ENCODE measurements at places on chromosomes 6 and 20.
A peak's percentile ranks its signal among the peaks of the same experiment; 100 is the strongest.

- no peak for DNase-seq
Observed at GRCh38 chr6:90268178-90268577, 28.5 kb downstream of the BACH2 start.

DNA sequence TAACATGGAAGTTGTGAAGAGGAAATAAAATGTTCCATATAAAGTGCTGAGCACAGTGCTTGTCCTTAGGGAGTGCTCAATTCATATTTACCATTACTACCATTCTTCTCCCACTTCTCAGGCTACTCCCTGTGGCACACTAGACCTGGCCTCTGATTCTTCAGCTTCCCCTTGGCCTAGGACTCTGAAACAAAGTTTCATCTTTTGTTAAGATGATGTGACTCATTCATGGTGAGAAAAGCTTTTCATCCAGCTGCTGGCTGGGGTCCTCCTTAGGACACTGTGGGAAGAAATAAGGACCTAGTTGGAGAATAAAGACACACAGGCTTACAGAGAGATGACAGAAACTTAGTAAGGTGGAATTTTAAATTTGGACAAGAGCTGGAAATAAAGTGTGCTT lies 314.8 kb downstream of the CDC5L start:
- no peak for DNase-seq

DNA sequence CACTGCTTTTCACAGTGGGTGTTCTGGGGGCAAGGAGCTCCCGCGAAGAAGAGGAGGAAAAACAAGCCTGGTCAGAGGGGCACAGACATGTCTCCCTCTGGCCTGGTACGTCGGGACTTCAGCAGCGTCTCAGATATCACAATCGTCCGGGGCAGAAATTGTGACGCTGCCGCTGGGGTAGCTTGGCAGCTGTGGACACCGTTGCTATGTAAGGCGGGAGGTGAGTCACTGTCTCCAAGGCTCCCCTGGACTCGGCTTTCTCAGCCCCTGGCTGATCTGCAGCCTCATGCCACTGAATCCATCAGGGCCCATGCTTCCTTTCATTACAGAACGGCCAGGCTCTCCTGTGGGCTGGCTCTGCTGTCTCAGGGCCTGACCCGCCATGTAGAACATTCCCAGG lies 98.7 kb downstream of the SULF2 start:
- DNase-seq, result no peak

DNA sequence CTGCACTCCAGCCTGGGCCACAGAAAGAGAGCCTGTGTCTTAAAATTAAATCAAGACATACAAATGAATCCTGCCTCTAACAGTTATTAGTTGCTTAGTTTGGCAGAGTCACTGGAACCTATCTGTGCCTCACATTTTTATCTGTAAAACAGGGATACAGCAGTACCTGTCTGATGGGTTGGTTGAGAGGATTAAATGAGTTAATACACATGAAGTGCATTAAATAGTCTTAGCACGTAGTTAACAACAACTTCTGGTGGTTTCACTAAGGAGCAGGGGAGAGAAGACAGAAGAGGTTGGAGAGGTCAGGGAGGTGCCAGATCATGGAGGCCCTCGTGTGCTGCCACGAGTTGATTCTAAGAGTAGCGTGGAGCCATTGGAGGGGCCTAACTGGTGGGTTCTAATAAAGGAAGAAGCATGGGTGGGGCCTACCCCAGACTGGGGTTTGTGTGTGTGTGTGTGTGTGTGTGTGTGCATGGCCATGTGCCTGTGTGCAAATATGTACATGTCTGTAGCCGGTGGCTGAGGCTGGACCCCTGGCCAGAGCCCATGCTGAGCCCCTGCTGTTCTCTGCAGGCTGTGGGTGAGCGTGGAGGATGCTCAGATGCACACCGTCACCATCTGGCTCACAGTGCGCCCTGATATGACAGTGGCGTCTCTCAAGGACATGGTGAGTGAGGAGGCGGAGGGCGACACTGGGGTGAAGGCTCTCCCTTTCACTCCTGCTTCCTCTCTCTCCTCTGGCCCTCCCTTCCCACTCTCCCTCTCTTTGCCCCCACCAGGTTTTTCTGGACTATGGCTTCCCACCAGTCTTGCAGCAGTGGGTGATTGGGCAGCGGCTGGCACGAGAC lies 9.1 kb downstream of the RBCK1 start:
- DNase-seq, result no peak

DNA sequence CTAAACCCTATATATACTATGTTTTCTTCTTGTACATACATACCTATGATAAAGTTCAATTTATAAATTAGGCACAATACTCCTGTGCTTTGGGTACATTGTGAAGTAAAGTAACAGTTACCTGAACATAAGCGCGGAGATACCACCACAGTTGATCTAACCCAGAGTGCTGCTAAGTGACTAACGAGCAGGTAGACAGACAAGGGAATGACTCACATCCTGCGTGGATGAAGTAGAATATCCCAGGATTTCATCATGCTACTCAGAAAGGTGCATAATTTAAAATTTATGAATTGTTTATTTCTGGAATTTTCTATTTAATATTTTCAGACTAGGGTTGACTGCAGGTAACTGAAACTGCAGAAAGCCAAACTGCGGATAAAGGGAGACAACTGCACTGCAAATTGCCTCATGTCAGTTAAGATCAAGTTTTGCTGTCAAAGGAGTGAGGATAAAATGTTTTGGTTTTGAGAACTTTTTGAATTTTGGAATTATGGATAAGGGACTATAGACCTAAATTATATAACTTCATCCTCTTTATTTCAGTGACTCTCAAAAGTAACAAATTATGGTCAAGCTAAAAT lies 14.4 kb downstream of the MKKS start:
- DNase-seq, result no peak

DNA sequence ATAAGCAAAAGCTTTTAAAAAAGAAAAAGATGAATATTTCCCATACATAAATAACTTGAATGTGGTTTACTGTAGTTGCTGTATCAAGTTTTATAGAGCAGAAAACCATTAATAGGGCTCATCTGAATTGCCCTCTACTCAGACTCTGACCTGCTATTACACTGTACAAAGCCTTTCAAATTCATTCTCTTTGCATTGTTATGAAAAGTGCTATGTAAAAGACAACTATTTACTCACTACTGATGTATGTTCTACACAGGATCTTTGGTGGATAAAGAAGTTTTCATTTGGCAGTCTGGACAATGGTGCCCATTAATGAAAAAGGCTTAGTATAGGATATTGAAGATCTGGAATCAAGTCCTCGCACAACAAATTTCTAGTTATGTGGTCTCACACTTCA lies 199.1 kb upstream of the RUNX2 start:
- no peak for DNase-seq

- DNase-seq, result no peak
Observed at GRCh38 chr6:41638002-41638934, at the start of gene MDFI. MDFI (plus strand) TSS chr6:41638468; CDS start chr6:41638750, 282 bp downstream.

DNA sequence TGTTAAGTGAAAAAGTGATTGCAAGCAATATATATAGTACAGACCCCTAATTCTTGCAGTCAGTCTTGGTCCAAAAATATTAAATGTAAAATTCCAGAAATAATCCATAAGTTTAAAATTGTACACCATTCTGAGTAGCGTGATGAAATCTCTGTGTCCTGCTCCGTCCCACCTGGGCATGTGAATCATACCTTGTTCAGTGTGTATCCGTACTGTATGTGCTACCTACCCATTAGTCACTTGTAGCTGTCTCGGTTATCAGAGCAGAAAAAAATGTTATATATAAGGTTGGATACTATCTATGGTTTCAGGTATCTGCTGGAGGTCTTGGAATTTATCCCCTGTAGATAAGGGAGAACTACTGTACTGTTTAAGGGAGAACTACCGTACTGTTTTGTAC lies 16.3 kb downstream of the IRAK1BP1 start:
- DNase-seq, result no peak

DNA sequence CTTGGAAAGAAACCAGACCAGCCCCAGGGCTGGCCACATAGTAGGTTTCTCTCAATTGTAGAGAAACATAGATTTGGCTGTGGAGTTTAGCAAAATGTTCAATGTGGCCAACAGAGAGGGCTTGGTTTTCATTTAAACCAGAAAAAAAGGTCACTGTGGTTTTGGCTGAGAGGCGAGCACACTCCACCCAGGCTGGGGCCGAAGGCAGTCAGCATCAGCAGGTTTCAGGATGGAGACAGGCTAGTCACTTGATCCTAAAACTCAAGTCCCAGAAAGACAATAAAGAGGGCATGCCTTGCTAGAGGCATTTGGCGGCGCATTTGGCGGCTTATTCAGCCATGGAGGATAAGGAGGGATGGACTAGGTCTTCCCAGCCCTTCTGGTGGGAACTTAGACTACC lies 73.1 kb downstream of the PRND start:
- no peak for DNase-seq

- DNase-seq, result no peak
Observed at GRCh38 chr6:51704932-51705540, 382.4 kb downstream of the PKHD1 start.

- DNase-seq, result peak; percentile 60
Observed at GRCh38 chr20:1933465-1933870, 38.3 kb downstream of the SIRPA start.

DNA sequence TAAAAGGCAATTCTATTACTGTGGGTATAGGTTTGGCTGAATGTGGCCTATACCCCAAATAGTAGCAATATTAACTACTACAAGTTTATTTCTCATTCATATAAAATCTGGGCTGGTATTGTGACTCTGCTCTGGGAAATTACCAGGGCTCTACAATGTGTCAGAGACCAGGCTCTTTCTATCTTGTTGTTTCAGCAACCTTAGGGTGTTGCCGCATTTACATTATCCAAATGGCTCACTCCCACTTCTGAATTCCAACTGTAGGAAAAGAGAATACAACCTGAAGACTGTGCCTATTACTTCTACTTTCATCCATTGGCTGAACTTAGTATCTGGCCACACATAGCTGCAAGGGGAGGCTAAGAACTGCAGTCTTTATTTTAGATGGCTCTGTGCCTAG lies 106.7 kb upstream of the CENPW start:
- DNase-seq, result no peak

DNA sequence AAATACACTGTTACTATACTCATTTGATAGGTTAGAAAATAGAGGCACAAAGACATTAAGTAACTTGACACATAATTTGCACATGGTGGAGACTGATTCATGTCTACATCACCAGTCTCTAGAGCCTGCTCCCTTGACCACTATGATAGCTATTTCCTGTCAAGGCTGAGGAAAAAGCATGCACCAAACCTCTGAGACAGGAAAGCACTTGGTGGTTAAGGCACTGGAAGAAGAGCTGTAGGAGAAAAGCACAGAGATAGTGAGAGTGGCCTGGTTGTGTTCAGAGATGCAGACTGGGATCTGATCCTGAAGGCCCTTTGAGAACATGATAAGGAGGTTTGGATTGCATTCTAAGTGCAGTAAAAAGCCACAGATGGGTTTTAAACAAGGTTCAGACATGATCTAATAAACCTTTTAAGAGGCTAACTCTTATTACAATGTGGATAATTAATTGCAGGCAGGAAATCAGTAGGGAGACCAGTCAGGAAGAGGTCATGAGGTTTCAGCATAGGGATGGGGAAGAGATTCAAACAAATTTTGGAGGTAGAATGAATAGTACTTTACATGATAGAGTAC lies 168.9 kb downstream of the PHF3 start:
- no peak for DNase-seq

- no peak for DNase-seq
Observed at GRCh38 chr6:46510651-46511050, 19.4 kb upstream of the RCAN2 start.

DNA sequence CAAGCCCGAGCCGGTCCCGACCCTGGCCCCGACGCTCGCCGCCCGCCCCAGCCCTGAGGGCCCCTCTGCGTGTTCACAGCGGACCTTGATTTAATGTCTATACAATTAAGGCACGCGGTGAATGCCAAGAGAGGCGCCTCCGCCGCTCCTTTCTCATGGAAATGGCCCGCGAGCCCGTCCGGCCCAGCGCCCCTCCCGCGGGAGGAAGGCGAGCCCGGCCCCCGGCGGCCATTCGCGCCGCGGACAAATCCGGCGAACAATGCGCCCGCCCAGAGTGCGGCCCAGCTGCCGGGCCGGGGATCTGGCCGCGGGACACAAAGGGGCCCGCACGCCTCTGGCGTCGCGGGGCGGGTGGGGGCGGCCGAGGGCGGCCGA lies 37.5 kb downstream of the YTHDF1 start:
- no peak for DNase-seq

DNA sequence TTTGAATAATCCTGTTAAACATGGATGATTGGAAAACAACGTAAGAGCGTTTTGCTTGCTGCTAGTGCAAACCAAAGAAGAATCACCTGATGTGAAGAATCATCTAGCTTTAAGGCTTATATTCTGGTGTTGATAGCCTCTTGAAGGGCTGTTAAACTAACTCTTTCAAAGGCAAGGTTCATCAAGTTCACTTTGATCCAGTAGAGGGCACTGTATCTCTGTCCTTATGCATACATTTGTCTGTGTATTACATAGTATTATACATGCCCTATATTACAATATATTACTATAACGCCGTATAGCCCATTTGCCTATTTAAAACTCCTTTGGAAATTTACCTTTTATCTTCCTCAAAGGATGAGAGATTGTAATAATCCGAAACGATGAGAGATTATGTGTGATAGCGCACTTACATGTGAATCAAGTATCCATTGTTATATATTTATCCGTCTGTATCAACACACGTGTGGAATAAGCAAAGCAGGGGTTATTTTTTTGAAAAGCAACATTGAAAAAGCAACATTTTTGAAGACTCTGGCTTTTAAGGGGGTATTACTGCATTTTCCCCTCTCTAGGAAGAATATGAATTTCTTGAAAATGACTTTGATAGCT lies 50.8 kb upstream of the NRN1 start:
- no peak for DNase-seq

GRCh38 chr20:19552221-19553180 lies 205.6 kb upstream of the RIN2 start:
- no peak for DNase-seq

DNA sequence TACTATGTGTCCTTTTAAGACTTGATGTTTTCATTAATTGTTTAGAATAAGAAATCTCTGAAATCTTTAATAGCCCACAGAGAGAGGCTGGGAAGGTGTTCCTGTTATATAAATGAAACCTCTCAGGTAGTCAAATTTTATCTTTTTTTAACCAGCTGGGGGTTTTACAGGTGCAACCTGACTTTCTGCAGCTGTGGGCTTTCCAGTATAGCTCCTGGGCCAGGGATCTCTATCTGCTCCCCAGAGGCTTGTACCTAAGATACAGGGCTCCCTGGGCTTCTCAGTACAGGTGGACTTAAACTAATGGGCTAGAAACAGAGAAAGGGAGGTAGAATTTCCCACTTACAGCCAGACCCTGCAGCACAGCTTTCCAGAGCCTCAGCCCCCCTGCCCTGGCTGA lies 49.4 kb downstream of the HLA-C start:
- DNase-seq, result no peak

GRCh38 chr6:9405369-9405768 lies 970.0 kb upstream of the SLC35B3 start:
- DNase-seq, result no peak

DNA sequence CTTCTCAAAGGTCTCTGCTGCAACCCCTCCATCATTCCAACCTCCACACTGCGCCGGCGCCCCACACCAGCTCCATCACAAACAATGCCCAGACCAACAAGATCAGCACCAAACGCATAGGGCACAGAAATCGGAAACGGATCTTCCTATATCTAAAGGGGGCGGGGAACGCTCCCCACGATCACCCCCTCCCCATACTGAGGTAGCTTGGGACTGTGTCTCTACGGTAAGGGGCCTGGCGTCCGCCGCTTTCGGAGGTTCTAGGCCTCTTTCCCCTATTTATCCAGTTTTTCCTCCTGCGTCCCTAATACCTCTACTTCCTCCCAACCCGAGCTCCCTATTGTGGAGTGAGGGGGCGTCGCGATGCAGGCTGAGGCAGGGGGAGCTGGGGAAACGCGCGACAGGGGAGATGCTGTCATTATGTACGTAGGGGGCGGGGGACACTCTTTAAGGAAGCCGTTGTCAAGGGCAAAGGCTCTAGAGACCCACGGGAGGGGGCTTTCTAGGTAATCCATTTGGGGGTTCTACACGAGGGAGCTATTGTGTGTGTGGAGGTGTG lies 909 bp downstream of the DNAAF9 start:
- DNase-seq, result no peak

All from left lobe of liver (tissue), 2 donors.